ENCODE measurements at places on chromosomes 1 and 21.

DNA sequence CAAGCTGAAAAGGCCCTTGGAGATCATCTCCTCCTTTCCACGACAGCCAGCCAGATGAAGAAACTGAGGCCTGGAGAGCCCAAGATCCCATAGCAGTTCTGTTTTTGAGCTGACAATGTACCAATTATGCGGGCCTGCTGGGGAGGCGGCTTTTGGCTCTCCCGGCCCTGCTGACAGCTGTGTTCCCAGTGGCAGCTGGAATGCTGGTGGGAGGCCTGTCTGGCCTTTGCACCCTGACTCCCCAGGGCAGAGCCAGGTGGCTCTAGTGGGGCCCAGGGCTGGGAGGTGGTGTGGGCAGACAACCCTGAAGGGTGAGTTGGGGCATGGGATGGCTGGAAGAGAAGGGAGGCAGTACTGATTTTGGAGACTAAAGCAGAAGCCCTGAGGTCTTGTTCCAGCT is 30.7 kb upstream of the WASF2 start:
- no peak for DNase-seq

GRCh38 chr1:26102526-26102925 is 9.1 kb upstream of the PDIK1L start:
- DNase-seq = no peak

GRCh38 chr1:14553711-14554110 is 44.8 kb upstream of the KAZN start:
- DNase-seq = no peak

DNA sequence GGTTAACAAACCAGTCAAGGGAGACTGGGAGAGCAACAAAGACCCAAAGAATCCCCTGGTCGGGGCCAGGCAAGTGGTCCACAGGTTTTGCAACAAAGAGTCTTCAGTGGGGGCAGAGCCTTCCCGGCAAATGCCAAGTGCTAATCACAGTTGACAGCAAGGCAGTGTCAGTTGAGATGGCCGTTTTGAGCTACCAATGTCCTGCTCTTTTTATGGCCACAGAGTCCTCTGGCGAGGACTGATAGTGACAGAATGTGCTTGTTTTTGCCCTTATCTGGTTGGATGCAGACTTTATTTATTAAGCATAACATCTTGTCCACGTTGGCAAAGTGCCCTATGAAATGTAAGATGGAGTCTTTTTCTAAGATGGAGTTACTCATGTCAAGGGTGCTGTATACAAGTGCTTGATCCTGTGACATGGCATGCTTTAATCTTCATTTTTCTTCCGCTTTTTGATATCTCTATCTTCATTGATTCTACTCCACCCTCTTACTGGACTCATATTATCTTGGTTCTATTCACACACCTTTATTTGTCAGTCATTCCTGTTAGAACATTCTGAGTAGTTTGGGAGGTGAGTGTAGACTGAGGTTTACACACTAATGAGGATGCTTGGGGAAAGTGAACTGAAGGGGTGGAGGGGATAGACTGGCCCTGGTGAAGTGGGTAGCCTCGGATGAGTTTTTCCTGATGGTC is 51.8 kb downstream of the KCNK1 start:
- DNase-seq = no peak

- no peak for DNase-seq
Measured at GRCh38 chr1:115877511-115877910, 36.6 kb upstream of the NHLH2 start.

GRCh38 chr1:22712502-22713271 is 2.0 kb downstream of the EPHB2 start:
- DNase-seq = no peak

- DNase-seq = no peak
Measured at GRCh38 chr1:201261771-201262547, 21.3 kb upstream of the PKP1 start.

DNA sequence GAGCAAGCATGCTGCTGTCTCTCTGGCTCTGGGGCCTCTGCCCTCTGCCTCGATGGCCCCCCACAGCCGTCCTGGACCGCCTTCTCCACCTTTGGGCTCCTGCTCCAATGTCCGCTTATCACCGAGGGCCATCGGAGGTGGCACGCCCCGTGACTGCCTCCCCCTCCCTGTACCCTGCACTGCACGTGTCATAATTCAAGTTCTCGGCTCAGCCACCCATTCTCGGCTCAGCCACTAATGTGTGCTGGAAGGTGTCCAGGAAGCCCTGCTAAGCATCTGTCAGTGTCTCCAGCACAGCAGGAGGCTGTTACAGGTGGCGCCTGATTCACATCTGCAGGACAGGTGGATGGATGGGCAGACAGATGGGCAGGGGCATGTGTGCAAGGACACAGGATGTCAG is 45.5 kb downstream of the TP73 start:
- DNase-seq = no peak

DNA sequence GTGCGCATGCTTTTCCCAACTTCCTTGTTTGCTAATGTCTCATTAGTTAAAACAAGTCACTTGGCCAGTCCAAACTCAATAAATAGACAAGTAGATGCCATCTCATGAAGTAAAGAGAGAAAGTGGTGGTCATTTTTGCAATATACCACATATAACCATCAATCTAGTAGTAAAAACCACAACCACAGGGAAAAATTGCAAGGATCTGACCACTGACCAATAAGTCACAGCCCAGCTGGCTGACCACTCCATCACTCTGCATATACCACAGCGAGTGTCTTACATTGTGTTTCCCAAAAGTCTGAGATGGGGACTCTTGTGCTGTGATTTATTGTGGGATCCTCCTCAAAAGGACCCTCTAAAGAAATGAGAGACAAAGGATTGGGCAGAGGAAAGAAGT is 76.0 kb downstream of the FH start:
- no peak for DNase-seq

DNA sequence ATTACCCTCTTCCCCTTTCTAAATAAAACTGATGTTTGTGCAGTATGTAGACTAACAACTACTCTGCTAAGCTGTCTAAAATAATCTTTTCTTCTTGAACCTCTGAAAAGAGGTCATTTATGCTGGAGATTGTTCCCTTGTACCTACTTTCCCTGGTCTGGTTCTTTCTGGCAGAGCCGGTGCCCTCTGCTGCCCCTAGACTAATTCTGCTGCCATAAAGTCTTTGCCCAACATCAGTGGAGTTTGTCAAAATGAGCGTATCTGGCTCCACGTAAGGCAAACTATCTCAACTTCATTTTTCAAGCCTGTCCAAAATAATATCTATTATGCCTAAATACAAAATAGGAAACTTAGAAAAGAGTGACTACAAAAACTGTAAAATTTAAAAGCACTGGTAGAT is 30.9 kb upstream of the ANGPTL7 start:
- no peak for DNase-seq

- DNase-seq = peak; percentile 31
Measured at GRCh38 chr1:78649628-78650027, at the start of gene IFI44. IFI44 (plus strand) TSS chr1:78649831; CDS start chr1:78650196, 365 bp downstream.

DNA sequence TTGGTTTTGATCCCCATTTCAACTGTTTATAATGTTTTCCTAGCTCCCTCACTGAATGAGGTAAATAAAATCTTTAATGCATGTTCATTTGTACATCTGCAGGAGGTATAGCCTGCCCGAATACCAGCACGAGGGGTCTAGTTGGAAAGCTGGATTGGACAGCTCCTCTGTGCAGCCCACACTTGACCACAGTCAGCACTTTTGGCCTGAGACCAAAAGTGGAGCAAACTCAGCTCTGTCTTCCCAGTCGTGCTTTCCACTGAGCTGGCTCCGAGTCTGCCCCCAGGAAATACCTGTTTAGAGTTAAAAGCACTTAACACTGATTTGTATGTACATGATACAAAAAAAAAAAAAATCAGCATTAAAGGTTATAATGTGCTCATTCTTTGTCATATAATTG is 224.4 kb downstream of the DSCAM start:
- DNase-seq = no peak

- no peak for DNase-seq
Measured at GRCh38 chr1:204571128-204571527, 54.9 kb downstream of the MDM4 start.

- peak; percentile 89 for DNase-seq
Measured at GRCh38 chr1:12173631-12174121, 6.9 kb downstream of the TNFRSF1B start.

- no peak for DNase-seq
Measured at GRCh38 chr1:158169105-158169504, 11.6 kb upstream of the CD1D start.

DNA sequence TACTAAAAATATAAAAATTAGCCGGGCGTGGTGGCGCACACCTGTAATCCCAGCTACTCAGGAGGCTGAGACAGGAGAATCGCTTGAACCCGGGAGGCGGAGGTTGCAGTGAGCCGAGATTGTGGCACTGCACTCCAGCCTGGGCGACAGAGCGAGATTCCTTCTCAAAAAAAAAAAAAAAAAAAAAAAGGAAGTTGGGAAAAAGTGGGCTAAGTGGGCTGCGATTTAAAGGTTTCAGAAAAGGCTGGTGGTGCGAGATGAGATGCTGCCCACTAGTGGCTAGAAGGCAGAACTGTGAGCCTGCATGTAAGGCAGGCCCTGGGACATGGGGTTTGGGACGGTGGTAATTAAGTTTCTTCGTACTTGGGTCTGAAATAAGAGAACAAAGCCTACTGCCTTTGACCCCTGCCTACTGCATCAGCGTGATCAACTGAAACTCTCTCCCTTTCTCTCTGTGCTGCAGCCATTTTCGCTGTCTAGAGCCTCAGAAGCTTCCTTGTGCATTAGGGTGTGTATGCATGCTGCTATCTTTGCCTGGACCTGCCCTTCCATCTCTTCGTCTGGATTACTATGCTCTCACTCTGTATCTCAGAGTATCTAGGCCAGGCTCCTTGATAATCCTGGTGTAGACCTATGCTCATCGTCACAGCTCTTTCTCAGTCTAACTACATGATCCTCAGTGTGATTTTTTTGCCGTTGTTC is 12.4 kb downstream of the FMOD start:
- peak; percentile 41 for DNase-seq

- no peak for DNase-seq
Measured at GRCh38 chr21:16873596-16873995, 639.2 kb upstream of the CXADR start.

DNA sequence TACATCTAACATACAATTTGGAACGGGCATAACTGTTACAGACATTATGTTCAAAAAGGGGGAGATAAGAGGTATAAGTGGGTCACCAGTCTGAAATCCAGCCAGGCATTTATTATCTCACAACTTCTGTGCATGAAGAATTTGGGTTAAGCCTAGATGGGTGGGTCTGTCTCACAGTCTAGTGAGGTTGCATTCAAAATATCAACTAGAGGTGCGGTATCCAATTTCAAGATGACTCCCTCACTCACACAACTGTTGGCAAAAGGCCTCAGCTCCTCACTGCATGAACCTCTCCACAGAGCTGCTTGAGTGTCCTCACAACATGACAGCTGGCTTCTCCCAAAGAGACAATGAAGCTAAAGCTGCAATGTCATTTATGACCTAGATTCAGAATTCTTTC is 4.7 kb downstream of the AUNIP start:
- DNase-seq = no peak

DNA sequence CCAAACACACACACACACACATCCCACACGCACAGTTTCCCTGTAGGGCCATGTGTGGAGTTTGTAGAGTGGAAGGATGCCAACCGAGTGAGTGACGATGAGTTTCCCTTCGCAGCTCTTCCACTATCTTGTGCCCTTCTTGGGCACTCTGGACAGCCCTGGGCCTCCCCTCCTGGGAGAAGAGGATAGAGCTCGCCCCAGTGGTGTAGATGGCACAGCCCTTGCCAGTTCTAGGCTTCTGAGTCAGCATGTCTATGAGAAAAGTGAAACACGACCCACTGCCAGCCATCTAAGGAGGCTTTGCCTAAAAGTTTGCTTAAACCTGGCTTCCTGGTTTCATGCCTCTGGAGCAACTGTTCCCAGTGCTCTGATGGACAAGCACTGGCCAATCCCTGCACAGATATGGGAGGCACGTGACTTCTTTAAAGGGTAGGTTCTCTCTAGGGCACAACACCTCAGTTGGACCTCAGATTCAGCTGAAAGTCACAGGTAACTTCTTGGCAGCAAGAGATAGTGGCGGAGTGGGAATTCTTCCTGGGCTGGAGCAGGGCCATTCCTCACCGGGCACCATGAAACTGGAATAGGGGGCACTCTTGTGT is 195.9 kb upstream of the GALNT2 start:
- DNase-seq = no peak

GRCh38 chr1:238778113-238778512 is 608.3 kb upstream of the CHRM3 start:
- no peak for DNase-seq

GRCh38 chr1:52707927-52708655 is 9.9 kb upstream of the COA7 start:
- no peak for DNase-seq

DNA sequence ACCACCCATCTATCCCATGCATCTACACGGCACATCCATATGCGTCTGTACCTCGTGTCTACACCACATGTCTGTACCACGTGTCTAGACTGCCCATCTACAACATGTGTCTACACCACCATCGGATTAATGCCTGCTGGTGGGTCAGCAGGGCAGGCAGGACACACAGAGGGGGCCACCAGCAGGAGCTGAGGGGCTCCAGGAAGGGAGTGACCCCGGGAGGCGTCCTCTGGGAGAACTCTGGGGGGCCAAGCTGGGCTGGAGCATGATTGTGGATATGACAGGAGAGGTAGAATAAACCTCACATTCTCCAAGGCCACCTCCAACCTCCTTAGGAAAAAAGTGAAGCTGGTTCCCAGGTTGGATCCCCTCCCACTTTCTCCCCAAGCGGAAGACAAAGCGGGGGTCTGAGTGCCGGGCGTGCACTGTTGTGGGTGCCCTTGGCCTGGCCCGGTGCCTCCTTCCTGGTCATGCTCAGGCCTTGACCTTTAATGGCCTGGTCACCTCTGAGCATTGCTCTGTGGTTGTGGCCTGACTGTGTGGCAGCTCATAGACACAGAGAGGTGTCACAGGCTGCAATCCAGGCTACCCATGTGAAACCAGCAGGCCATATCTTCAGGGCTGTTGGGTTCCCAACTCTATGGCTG is 881 bp upstream of the ACTRT2 start:
- DNase-seq = no peak

DNA sequence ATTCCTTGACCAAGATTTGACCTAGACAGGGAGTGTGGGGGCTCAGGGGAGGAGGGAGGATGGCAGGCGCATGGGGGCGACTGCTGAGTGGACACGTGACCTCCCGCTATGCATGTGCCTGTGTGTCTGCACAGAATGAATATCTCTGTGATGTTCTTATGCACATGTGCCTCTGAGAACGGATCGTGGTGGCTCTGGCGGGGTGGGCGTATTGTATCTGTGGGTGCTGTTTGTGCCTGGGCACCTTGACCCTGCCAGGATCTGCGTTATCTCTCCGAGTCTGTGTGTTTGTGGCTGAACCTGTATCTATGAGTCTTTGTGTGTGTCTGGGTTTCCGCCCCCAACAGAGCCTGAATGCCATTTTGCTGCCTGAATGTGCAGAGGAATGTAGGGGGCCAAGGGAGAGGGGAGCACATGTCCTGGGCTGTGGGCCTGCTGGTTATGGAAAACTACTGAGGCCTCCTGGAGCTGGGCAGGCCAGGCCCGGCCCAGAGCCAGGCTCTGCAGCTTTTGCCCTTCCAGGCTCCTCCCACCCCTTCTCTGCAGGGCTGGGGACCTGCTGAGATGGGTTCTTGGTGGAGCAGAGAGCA is 102.5 kb downstream of the EBNA1BP2 start:
- DNase-seq = no peak
